ENCODE measurements at places on chromosomes 7 and 10.

- DNase-seq: no peak
These were observed 119.8 kb upstream of the LYZL2 start for GRCh38 chr10:30749385-30749784.

GRCh38 chr10:49418053-49418326 is 22.1 kb upstream of the DRGX start:
- no peak for DNase-seq

- DNase-seq: no peak
These were observed 20.4 kb upstream of the INSYN2A start for GRCh38 chr10:127216786-127217185.

DNA sequence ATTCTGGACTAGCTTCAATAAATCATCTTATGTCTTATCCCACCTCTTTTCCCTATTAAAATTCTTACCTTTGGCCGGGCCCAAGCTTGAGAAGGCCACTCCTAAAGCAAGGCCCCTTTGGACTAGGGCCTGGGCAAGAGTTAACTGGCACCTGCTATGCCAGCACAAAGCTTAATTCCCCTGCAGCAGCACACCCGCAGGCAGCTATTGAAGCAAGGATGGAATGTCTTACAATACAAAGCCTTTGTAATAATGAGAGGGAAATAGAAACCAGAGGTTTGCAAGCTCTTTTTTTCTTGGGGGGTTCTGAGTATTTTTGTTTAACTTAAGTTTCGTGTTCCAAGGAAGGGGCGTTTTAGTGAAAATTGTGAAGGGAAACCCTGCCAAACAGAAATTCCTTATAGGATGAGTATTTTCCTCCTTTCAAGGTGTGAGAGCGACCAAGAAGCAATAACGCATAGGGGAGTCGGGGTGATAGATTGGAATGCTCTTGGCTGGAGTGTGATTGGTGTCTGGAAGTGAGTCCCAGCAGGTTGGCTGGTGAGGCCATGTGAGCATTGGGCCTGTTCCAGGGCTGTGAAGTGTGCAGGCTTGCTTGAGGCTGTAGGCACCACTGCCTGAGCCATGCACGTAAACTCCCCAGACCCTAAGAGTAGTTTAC is 148.5 kb downstream of the KIAA1217 start:
- no peak for DNase-seq

GRCh38 chr10:538895-539294 is 150.6 kb downstream of the DIP2C start:
- no peak for DNase-seq

DNA sequence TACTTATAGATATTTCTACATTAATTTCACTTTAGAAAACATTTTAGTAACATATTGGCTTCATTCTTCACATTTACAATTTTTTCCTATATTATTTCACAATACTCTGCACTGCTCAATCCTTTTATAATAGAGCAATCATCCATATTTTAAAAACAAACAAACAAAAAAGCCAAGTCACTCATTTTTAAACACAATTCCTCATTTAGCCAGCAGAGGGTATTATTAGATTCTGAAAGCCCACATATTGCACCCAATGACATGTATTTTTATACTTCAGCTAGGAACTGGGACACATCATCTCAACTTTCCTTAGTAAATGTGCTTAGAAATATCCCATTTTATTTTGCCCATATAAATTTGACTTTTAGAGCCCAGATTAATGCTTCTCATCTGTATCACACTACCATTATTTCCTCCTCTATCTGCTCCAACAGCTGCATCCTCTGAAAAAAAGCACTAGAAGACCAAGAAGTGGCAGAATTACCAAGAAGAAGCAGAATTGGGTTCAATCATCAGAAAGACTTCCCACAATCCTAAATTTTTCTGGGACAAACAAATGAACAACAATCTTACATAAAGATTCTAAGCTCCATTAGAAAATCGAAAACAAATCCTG is 29.5 kb downstream of the CTNNA3 start:
- DNase-seq: no peak

GRCh38 chr7:6179620-6180343 is 92.6 kb downstream of the CYTH3 start:
- no peak for DNase-seq

DNA sequence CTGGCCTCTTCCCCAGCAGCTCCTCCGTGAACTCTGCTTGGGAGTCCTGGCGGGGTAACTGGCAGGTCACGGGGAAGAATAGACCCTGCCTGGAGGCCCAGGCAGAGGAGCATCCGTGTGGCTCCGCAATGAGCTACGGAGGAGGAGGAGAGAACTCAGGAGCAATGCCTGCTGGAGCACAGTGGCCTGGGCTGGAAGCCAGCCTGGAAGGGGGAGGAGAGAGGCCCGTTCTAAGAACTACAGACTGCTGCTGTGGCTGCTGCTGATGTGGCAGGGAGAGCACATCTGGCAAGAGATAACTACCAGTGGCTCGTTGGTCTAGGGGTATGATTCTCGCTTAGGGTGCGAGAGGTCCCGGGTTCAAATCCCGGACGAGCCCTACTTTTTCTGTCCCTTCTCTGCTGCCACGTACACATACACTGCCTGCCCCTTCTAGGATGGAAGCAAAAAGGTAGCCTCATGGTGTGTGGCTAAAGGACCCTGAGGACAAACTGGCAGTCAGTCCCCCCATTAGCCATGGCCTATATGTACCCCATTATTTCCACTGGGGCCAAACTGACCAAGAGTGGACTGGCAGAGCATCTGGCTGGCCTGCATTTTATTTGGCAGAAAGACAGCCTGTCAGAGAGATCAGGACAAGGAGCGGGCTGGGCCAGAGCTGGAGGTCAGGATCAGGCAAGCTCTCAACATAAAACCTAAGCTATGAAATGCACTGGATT is 7.7 kb upstream of the OPN1SW start:
- no peak for DNase-seq

GRCh38 chr10:77186936-77187335 is 450.7 kb downstream of the KCNMA1 start:
- no peak for DNase-seq

GRCh38 chr7:151014950-151015349 is 9.3 kb downstream of the ATG9B start:
- no peak for DNase-seq
